T-helper 17 cell (primary cell): ENCODE measurements at places on chromosomes 2 and 18. TPM values are rescaled to one million over a fixed set of nuclear protein-coding genes. Genes with fewer than 3 reads are reported as not detected.

GRCh38 chr2:105969552-105969951 lies 224.5 kb downstream of the UXS1 start:
- peak overlapping the region; percentile 61 for H3K4me3 ChIP-seq
- no peaks in the 10 kb centered on the region for H3K27me3 ChIP-seq
- DNase-seq = no peak
- H3K36me3 ChIP-seq = peaks cover 2% of the 10 kb centered on the region

SYT4 gene
- total RNA-seq = 0.47 TPM

CCDC178 gene
- not detected for total RNA-seq

DNA sequence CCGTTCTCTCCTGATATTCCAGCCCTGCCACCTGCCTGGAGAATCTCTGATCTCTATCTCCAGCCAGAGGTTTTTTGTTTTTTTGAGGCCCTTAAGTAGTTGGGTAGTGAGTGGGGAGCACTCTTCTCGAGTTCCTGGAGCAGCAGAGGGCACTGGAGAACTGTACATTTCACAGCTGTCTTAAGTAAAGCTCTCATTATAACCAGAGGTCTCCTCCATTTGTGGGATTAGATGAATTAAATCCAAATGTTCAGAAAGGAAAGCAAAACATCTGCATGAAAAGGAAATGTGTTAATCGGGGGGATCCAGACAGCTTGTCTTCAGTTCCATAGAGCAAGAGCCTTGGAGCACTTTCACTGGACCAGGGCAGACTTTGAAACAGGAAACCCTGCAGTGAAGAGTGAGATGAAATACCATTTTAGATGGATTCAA lies 32.8 kb downstream of the AOX1 start:
- no peak overlapping the region for H3K4me3 ChIP-seq
- H3K27ac ChIP-seq = no peak overlapping the region
- no peaks in the 10 kb centered on the region for H3K36me3 ChIP-seq

DNA sequence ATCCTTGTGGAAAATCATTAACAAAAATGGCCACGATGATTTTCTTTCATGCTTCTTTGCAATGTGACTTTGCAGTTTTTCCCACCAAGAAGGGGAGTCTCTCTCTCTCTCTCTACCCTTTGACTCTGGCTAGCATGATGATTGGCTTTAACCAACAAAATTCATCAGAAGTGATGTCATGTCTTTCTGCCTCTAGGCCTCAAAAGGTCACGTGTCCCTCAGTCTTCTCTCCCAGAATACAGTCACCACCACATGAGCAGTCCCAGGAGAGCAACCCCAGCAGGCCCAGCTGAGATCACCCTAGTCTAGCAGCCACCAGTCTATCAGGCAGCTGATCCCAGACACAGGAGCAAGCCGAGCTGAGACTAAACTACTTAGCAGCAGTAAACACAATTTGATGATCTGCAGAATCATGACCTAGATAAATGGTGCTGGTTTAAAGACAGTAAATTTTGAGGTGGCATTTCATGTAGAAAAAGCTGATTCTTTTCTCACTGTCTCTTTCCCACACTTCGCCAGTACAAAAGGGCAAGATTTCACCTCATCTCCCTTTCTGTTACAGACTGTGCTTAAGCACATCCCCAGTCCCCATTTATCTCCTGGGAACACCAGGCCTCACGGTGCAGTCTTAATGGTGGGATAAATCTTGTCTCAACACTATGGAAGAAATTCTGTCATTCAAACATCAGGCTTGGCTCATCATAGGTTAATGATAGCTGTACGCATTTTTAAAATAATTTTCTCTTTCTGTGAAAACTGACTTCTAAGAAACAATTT lies 132.7 kb downstream of the SCG2 start:
- no peak for DNase-seq
- no peaks in the 10 kb centered on the region for H3K27me3 ChIP-seq
- no peak overlapping the region for H3K4me3 ChIP-seq
- no peaks in the 10 kb centered on the region for H3K36me3 ChIP-seq

DNA sequence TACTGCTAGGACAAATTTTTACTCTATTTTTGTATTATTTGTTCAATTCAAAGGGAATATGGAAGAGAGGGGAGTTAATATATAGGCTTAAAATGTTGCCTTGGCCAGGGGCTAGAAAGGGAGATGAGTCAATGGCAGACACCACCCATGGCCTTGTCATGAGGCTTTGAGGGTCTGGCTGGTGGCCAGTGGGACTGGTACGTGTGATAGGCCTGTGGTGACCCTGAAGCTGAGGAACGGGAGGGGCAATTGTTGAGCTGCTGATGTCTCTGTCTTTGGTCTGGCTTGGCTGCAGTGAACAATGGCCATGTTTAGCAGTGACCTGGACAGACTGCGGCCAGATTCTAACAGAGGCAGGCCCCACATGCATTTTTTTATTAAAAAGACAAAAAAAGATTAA lies 18.5 kb downstream of the GKN1 start:
- H3K27me3 ChIP-seq = peaks cover 46% of the 10 kb centered on the region
- peaks cover 2% of the 10 kb centered on the region for H3K36me3 ChIP-seq
- H3K4me1 ChIP-seq = no peaks in the 10 kb centered on the region
- DNase-seq = no peak

DNA sequence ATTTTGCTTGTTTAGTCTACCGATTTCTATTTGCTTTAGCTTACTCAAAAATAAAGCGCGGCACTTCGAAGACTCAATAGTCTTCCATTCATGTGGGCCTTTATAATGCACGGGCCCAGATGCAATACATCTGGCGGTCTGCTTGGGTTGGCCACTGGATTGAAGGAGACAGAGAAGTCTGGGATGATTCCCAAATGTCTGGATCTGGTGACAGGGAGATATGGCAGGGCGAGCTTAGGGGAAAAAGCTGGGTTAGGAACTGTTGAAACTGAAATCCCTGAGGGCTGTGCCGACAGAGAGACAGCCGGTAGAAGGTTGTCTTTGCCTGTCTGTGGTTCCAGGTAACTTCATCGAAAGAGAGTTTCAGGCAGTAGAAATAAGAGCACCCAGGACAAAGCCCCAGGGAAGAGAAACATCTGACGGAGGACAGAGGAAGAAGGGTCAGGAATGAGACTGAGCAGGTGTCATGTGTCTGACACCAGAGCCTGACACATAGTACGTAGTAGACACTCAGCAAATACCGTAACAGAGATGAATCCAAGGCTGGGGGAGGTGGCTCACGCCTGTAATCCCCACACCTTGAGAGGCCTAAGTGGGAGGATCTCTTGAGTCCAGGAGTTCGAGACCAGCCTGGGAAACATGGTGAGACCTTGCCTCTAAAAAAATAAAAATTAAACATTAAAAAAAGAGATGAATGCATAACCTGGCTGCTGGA lies 13.6 kb downstream of the CLUL1 start:
- H3K4me1 ChIP-seq = no peaks in the 10 kb centered on the region
- no peak for DNase-seq
- H3K4me3 ChIP-seq = no peak overlapping the region
- no peaks in the 10 kb centered on the region for H3K36me3 ChIP-seq
- H3K27ac ChIP-seq = no peak overlapping the region
- peaks cover 39% of the 10 kb centered on the region for H3K27me3 ChIP-seq

GRCh38 chr2:160157861-160158829 lies 41.9 kb downstream of the ITGB6 start:
- no peaks in the 10 kb centered on the region for H3K36me3 ChIP-seq
- H3K4me1 ChIP-seq = no peaks in the 10 kb centered on the region
- H3K27me3 ChIP-seq = peaks cover 11% of the 10 kb centered on the region

CDKL4 gene
- 0.60 TPM for total RNA-seq

ATP6V1B1 gene
- total RNA-seq = not detected

DNA sequence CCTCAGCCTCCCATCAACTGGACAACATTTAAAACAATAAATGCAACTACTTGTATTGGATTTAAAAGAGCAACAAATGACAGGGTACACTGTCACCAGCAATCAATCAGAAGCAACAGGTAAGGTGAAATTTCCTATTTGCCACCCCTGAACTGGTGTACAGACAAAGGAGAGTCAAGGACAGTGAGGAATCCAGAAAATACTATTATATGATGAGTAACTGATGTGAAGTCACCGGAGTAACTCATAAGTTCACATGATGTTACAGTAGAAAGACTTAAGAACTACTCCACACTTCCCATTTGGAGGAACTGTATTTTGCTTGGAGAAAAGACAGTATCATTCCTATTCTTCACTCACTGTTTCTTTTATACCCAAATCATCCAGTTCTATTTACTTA lies 4.1 kb upstream of the STAT1 start:
- DNase-seq = no peak
- no peaks in the 10 kb centered on the region for H3K36me3 ChIP-seq
- H3K27ac ChIP-seq = no peak overlapping the region
- H3K4me3 ChIP-seq = peak overlapping the region; percentile 88

DNA sequence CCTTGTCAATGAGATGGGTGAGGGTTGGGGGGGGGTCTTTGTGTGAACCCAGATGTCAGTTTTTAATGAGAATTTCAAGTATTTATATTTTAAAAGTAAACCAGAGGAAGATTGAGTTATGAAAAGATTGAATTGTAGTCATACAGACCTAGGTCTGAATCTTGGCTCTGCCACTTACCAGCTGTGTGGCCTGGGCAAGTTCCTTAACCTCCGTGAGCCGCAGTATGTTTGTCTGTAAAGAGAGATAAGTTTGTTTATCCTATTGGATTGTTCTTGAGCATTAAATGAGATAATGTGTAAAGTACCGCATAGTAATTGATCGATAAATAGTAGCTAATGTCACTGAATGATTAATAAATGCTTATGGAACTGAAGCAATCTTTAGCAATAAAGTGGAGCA lies 63.8 kb downstream of the EML6 start:
- H3K27ac ChIP-seq = no peak overlapping the region
- peaks cover 9% of the 10 kb centered on the region for H3K27me3 ChIP-seq
- no peaks in the 10 kb centered on the region for H3K4me1 ChIP-seq
- no peaks in the 10 kb centered on the region for H3K36me3 ChIP-seq
- H3K4me3 ChIP-seq = no peak overlapping the region

TEX261 gene
- total RNA-seq = 31.3 TPM

YES1 gene
- 6.9 TPM for total RNA-seq

DNA sequence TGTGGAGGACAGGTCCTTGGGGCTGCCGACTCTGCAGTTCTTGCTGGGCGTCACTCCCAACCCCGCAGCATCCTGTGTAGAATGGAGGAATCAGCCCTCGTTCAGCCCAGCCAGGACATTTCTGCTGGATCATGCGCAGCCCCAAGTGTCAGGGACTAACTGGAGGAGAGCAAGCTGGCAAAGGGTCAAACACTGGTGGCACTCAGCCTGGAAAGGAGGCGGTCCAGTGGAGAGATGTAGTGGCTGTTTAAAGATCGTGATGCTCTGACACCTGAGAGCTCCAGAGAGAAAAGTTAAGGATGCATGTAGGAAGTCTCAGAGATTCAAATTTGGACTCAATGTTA lies 63.6 kb upstream of the SH3RF3 start:
- no peak overlapping the region for H3K27ac ChIP-seq
- DNase-seq = no peak
- peaks cover 24% of the 10 kb centered on the region for H3K27me3 ChIP-seq
